Stimulated activated CD8-positive, alpha-beta memory T cell treated with anti-CD3 and anti-CD28 coated beads, Interleukin-4, amount 100 ng/mL, for 1 hour (primary cell): ENCODE measurements at places on chromosomes 6 and 20.

GRCh38 chr20:15342991-15343523, 1005.6 kb upstream of the FLRT3 start:
- DNase-seq = no peak

GRCh38 chr6:158972241-158973233, 27.5 kb downstream of the RSPH3 start:
- no peak for DNase-seq

DNA sequence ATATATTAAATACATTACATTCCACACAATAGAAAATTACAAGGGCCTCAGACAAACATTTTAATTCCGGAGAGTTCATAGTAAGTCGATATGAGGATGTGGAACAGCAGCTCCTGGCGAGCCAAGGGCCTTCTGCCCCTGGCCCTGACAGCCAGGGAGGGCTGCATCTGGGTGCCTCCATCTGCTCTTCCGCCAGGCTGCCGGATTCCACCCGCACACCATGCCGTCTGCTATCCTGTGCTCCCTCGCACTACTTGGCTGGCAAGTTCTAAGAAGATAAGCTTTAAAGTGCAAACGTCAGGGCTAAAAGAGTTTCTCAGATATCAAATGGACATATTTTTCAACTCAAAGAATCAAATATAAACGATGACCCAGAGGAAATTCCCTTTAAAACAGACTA, 656.3 kb upstream of the NOX3 start:
- no peak for DNase-seq

GRCh38 chr6:53799340-53799739, 4.5 kb downstream of the LRRC1 start:
- DNase-seq = no peak

DNA sequence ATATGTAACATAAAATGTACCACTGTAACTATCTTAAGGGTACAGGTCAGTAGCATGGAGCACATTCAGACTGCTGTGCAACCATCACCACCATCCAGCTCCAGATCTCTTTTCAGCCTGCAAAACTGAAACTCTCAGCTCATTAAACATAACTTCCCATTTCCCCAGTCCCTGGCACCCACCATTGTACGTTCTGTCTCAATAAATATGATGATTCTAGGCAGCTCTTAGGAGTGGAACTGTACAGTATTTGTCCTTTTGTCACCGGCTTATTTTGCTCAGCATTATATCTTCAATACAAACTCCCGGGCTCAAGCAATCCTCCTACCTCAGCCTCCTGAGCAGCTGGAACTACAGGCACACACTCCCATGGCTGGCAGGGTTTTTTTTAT, 1.5 kb downstream of the ZC3H12D start:
- no peak for DNase-seq

DNA sequence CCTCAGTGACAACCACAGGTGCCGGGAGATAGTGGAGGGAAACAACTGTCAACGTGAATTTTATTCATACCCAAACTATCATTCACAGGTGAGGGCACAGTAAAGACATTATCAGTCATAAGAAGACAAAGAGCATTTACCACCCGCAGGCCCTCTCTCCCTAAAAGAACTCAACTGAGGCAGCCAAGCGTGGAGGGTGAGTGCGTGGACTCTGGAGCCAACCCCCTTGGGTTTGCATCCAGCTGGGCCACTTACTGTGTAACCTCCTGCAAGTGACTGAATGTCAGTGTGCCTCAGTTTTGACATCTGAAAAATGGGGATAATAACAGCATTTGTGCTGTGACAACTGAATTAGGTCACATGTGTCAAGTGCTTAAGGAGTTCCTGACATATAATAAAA, 70.6 kb upstream of the KCNK16 start:
- DNase-seq = no peak
